ENCODE measurements at places on chromosomes 5 and 9. TPM values are rescaled to one million over a fixed set of nuclear protein-coding genes. Genes with fewer than 3 reads are reported as not detected.

ORM2 gene
- not detected for polyA plus RNA-seq

PCDHGC3 gene
- 25.8 TPM for polyA plus RNA-seq

CCDC192 gene
- not detected for polyA plus RNA-seq

TSLP gene
- 5.2 TPM for polyA plus RNA-seq
